ENCODE measurements at places on chromosomes 4 and X.

- no peaks in the 10 kb centered on the region for H3K4me1 ChIP-seq
- no peaks in the 10 kb centered on the region for H3K36me3 ChIP-seq
- H3K27me3 ChIP-seq: no peaks in the 10 kb centered on the region
- DNase-seq: no peak
Measured at GRCh38 chrX:15930585-15930984, 76.0 kb upstream of the AP1S2 start.

DNA sequence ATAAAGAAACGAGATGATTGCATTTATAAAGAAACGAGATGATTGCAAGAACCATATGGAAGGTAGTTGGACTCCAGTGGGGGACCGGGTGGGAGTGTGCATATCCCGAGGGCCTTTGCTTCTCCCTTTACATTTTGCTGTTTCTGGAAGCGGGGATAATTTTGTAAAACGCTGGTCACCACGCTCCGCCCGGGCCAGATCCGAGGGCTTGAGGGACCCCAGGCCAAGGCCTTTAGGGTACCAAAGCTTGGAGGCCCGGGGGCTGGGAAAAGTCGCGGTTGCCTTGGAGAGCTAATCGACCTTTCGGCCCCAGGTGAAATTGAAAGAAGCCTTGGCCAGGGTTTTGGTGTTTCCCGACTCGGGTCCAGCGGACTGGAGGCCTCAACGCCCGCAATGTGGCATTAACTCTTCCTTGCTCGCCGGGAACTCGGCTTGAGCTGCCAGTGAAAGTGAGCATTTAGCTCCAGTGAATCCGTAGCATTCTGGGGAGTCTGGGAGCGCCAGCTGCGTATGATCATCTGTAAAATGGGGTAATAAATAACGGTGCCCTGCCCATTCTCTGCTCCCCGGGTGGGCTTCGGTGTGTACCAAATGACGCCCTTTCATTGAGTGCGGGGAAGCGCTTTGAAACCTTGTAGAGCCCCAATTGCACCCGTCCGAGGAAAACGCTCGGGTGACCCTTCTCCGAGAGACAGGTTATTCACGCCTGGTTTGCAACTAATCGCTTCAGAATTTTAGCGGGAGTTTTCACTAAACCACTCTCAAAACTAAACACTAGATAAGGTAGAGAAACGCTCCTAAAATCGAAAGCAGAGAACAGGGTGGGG is 4.5 kb downstream of the NKX3-2 start:
- no peaks in the 10 kb centered on the region for H3K4me1 ChIP-seq
- no peak overlapping the region for H3K27ac ChIP-seq
- H3K4me3 ChIP-seq: no peak overlapping the region
- no peaks in the 10 kb centered on the region for H3K36me3 ChIP-seq
- H3K27me3 ChIP-seq: no peaks in the 10 kb centered on the region

DNA sequence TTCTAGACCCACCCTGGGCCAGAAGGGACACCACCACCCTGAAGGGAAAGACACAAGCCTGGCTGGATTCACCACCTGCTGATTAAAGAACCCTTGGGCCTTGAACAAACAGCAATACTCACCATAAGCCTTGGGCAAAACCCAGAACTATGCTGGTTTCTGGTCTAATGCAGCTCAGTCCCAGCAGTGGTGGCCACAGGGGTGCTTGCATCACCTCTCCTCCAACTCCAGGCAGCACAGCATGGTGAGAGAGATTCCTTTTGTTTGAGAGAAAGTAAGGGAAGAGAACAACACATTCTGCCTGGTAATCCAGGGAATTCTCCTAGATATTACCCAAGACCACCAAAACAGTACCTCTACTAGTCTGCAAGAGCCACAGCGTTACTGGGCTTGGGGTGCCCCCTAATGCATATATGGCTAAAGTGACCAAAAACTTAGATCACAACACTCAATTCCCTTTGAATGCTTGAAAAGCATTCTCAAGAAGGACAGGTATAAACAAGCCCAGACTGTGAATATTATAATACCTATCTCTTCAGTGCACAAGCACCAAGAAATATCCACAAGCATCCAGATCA is 25.7 kb downstream of the RNF128 start:
- no peak overlapping the region for H3K4me3 ChIP-seq
- H3K4me1 ChIP-seq: no peaks in the 10 kb centered on the region
- H3K27me3 ChIP-seq: no peaks in the 10 kb centered on the region

DNA sequence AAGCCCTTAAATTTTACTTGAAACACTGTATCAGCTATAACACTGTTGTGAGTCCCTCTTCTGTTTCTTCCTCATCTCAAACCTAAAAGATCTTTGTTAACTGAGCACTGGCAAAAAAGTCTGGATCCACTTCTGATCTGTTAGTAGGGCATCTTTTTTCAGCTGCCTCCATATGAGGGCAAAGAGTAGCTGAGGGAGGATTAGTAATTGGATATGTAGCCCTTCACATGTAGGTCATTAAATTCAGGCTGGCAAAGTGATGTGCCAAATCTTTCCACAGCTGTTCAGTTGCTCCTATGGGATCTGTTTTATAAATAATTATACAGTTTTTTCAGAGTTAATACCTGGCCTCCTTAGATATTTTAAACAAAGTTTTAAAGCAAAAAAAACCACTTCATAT is 1.1 kb upstream of the TRMT10A start:
- peaks cover 31% of the 10 kb centered on the region for H3K4me1 ChIP-seq
- H3K36me3 ChIP-seq: no peaks in the 10 kb centered on the region
- no peaks in the 10 kb centered on the region for H3K27me3 ChIP-seq
- no peak overlapping the region for H3K27ac ChIP-seq
- DNase-seq: no peak

DNA sequence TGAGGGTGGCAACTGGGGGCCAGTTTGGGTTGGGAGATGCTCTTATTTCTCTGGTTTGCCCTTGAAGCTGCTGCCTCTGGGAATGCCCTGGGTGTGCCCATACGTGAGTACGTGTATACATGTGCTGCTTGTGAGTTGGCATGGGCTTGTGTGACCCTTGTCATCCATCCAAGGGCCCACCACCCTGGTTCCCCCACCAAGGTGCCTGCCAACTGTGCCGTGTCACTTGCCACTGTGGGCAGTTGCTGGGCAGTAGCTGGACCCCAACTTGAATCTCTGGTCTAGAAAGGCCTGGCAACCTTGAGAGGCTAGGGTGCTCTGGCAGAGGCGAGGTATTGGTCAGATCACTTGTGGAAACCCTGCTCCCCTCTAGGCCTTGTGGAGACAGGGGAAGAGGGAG is 2.4 kb upstream of the HMGB3 start:
- H3K4me1 ChIP-seq: no peaks in the 10 kb centered on the region
- no peaks in the 10 kb centered on the region for H3K27me3 ChIP-seq
- DNase-seq: no peak
- no peak overlapping the region for H3K4me3 ChIP-seq
- no peak overlapping the region for H3K27ac ChIP-seq

- H3K27ac ChIP-seq: peak overlapping the region; percentile 33
- no peak for DNase-seq
- H3K36me3 ChIP-seq: no peaks in the 10 kb centered on the region
Measured at GRCh38 chr4:147548256-147548655, 67.4 kb downstream of the EDNRA start.

DNA sequence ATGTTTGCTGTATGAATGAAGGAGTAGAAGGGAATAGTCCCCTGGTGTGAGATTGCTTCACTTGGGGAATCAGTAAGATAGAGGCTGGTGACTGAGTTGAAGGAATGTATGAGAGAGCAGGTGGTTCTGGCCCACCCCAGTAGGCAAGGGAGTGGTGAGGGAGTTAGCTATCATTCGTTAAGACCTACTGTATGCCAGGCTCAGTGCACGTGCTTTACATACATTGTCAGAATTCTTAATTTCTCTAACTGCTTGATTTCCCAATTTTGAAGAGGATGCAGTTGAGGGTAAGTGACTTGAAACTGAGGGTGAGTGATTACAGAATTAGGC is 700 bp downstream of the VMA21 start:
- peak overlapping the region; percentile 76 for H3K4me3 ChIP-seq
- peak overlapping the region; percentile 97 for H3K27ac ChIP-seq
- H3K27me3 ChIP-seq: no peaks in the 10 kb centered on the region
- H3K4me1 ChIP-seq: no peaks in the 10 kb centered on the region
- no peaks in the 10 kb centered on the region for H3K36me3 ChIP-seq

GRCh38 chrX:23901805-23902204 is 5.9 kb downstream of the APOO start:
- H3K27me3 ChIP-seq: no peaks in the 10 kb centered on the region
- H3K4me3 ChIP-seq: peak overlapping the region; percentile 22
- no peaks in the 10 kb centered on the region for H3K36me3 ChIP-seq
- H3K4me1 ChIP-seq: peaks cover 3% of the 10 kb centered on the region

DNA sequence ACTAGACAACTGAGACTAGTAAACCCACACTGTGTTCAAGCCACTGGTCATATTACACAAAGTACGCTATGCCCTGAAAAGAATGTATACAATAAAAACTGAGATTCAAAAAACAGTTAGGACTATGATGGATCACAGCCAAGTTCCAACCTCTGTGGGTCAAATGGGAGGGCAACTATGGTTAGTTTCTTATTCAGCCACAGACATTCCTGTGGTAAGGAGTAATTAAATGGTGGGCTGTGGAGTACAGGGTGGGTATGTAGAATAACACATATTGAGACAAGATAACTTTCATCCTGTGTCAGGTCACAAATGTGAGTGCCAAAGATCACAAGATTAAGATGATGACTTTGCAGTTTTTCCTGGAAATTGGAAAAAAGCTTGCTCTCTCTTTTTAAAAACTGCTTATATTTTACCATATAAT is 167.2 kb downstream of the NPNT start:
- no peaks in the 10 kb centered on the region for H3K36me3 ChIP-seq
- peaks cover 17% of the 10 kb centered on the region for H3K4me1 ChIP-seq
- DNase-seq: no peak
- H3K4me3 ChIP-seq: no peak overlapping the region

DNA sequence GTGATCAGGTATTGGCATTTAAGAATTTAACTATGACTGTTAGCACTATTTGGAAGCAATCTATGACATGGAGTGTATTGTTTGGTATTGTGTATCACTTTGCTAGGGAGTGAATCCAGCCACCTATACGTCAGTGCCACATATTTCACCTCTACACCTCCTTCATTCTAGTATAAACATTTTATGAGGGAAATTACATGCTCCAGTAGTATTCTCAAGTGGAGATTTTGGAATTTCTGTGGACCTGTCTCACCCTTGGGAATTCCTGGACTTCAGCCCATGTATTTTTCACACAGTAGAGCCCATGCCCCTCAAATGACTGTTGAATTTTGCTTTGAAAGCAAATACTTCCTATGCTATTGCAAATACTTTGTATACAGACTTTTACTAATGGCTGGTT is 11.3 kb downstream of the BST1 start:
- H3K27ac ChIP-seq: no peak overlapping the region
- no peak for DNase-seq
- H3K27me3 ChIP-seq: no peaks in the 10 kb centered on the region
- H3K4me1 ChIP-seq: peaks cover 2% of the 10 kb centered on the region

- no peak overlapping the region for H3K4me3 ChIP-seq
- no peaks in the 10 kb centered on the region for H3K4me1 ChIP-seq
- H3K27ac ChIP-seq: no peak overlapping the region
- DNase-seq: no peak
- no peaks in the 10 kb centered on the region for H3K27me3 ChIP-seq
- H3K36me3 ChIP-seq: no peaks in the 10 kb centered on the region
Measured at GRCh38 chr4:165963621-165964020, 90.6 kb downstream of the TLL1 start.

DNA sequence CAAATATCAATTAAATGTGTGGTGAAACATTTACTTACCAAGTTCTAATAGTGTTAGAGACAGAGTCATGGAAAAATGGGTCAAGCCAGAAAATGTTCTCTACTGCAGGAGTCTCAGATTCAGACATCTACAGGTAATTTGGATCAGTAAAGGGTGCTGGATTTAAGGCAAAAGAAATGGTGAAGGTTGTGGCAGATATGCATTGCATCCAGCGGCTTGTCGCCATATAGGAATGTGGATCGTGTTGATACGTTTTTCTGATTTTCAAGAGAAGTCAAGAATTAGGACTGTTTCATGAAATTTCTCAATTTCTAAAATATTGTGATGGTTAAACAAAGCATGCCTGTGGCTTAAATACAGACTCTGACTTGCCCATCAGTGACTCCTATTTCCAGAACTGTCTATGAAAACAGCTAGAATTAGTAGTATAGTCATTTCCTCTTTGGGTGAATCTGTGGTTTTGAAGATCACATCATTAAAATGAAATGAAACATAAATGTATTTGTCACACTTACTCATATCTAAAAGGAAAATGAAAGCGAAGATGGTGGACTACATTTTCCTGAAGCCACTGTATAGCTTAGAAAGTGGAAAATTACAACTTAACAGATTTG is 110.1 kb upstream of the VEGFC start:
- DNase-seq: no peak
- H3K4me1 ChIP-seq: no peaks in the 10 kb centered on the region
- H3K27ac ChIP-seq: no peak overlapping the region
- no peaks in the 10 kb centered on the region for H3K36me3 ChIP-seq
- no peak overlapping the region for H3K4me3 ChIP-seq

GRCh38 chrX:97326456-97326855 is 442.7 kb downstream of the RPA4 start:
- H3K27ac ChIP-seq: no peak overlapping the region
- no peak overlapping the region for H3K4me3 ChIP-seq
- no peaks in the 10 kb centered on the region for H3K36me3 ChIP-seq
- no peaks in the 10 kb centered on the region for H3K27me3 ChIP-seq
- no peaks in the 10 kb centered on the region for H3K4me1 ChIP-seq
- DNase-seq: no peak

GRCh38 chrX:24243692-24244091 is 70.2 kb downstream of the SUPT20HL2 start:
- H3K4me1 ChIP-seq: no peaks in the 10 kb centered on the region
- no peak overlapping the region for H3K4me3 ChIP-seq
- H3K27me3 ChIP-seq: no peaks in the 10 kb centered on the region
- no peaks in the 10 kb centered on the region for H3K36me3 ChIP-seq
- no peak for DNase-seq

GRCh38 chr4:4880492-4880891 is 21.0 kb downstream of the MSX1 start:
- DNase-seq: no peak
- H3K4me1 ChIP-seq: no peaks in the 10 kb centered on the region
- H3K27ac ChIP-seq: no peak overlapping the region
- H3K4me3 ChIP-seq: no peak overlapping the region
- H3K36me3 ChIP-seq: no peaks in the 10 kb centered on the region

DNA sequence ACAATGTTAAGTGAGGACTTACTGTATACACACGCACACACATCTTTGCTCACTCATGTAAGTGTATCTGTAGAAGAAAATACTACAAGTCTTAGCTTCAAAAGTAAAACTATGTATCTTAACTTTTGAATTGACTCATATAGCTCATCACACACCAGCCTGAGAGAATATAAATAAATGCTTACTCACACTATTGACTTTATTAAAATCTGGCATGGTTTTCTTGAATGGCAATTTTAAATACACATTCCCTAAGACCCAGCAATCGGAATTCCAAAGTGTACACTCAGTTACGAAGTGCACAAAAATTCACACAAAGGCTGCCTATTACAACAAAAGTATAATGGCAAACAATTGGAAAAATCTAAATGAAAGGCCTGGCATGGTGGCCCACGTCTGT is 2.0 kb downstream of the ERCC6L start:
- no peak overlapping the region for H3K27ac ChIP-seq
- DNase-seq: no peak
- no peak overlapping the region for H3K4me3 ChIP-seq
- peaks cover 3% of the 10 kb centered on the region for H3K4me1 ChIP-seq

- no peaks in the 10 kb centered on the region for H3K4me1 ChIP-seq
- H3K36me3 ChIP-seq: no peaks in the 10 kb centered on the region
- DNase-seq: no peak
- no peak overlapping the region for H3K4me3 ChIP-seq
- H3K27ac ChIP-seq: no peak overlapping the region
- no peaks in the 10 kb centered on the region for H3K27me3 ChIP-seq
Measured at GRCh38 chr4:67234296-67234695, 311.0 kb downstream of the CENPC start.

Measured in tibial artery (tissue), 4 donors.